ENCODE measurements at places on chromosomes 2 and 18.

- DNase-seq = no peak
These were observed 18.6 kb upstream of the KLHL30 start for GRCh38 chr2:238119756-238120462.

DNA sequence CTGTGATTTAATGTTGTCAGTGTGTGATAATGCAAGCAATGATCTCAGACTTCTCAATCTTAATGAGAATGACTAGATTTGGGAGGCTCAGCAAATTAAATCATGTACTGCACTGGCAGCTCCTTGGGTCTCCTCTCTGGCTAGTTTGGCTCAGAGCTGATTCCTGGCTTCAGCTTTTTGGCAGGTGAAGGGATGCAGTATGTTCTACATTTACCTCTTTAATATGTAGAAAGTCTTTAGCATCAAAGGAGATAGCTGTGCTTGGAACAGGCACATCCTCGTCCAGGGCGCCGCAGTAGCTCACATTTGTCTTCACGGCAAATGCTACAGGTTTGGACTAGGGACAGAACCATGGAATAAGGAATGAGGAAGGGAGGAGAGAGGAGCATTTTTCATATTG is 52.4 kb upstream of the ARL5A start:
- DNase-seq = no peak

DNA sequence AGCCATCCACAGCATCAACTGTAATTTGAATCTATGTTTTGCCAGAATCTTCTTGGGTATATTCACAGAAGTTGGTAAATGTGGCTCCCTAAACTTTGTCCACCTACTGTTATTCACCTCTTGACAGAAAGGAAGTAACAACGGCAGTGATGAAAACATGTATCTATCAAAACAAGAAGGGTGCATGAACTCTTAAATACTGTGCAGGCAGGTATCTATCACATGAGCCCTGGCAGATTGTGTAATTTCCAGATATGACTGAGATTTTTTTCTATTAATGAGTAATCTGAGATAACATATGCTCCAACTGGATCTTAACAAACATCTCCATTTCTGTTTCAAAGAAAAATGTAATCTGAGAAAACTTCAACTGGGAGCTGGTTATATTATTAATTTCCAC is 36.6 kb downstream of the SFT2D3 start:
- no peak for DNase-seq

DNA sequence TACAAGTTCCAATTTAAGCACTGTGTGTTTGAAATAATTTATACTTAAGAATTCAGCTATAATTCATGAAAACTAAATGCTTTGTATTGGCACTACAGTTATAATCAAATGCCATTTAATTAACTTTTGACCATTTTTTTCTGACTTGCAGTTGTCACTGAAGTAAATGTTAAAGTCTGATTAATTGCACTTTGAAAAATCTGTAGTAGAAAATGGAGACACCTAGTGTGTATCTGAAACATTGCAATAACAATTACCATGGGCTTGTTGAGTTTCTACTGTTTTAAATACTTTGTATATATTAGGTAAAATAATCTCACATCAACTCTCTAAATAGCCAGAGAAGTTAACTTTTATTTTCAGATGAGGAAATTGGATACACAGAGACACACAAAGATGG is 458.6 kb upstream of the FSIP2 start:
- no peak for DNase-seq

DNA sequence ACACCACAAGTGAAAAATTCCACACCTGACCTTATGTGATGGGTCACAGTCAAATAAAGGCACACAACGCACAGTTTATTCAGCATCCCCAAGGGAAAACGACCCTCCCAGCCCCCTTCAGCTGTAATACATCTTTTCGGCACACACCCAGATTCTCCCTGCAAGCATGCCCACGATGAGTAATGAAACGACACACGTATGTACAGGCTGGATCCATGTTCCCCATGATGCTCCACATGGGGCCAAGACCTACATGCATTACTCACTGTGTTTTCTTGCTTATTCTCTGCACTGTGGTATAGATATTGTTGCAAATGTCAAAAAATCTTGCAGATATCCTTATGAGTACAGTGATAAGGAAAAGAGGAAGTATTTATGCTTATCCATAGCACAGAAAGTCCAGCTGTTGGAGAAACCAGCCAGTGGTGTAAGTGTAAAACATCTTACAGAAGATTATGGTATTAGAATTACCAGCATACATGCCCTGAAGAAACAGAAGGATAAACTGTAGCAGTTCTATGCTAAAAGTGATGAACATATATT is 32.5 kb upstream of the SGPP2 start:
- DNase-seq = no peak

DNA sequence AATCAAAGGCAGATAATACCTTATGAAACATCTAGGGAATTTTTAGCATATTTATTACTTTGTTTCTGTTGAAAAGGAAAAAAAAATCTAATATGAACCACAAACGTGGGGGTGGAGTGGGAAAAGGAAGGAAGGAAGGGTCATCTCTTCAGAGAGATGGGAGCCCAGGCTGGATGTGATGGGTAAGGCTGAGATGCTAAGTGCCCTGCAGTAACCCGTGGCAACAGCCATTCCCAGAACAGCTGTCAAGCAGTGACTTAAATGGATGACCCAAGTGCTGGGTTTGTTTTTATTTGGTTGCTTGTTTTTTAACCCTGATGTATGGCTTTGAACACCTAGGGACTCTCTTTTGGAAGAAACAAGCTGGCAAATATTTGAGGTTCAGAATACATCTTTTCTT is 50.7 kb upstream of the KLF7 start:
- no peak for DNase-seq

DNA sequence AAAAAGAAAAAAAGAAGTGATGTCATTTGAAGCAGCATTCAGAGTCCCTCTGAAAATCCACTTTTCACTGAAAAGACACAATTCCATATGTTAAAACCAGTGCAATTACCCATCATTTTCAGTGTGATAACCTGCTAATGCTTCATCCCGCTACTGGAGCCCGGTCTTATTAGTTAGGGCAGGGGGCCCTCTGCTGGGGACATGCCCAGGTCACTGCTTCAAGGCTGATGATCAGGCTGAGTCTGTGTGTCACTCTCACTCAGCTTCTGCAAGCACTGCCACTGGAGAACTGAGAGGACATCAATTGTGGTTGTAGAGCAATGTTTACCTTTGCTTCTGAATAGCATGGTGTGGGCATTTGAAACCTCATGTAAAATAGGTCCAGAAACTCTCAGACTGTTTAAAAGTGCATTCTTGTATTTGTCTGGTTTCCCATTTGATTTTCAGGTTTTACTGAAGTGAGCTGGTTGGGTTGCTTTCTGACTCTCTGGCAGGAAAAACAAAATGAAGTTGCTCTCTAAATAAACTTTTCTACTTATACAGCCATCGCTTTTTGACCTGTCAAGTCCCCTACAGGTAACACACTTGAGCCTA is 49.2 kb upstream of the NXPH2 start:
- DNase-seq = peak; percentile 43

GRCh38 chr2:133674433-133675331 is 106.4 kb upstream of the NCKAP5 start:
- peak; percentile 89 for DNase-seq

- no peak for DNase-seq
These were observed 104.9 kb downstream of the VWA3B start for GRCh38 chr2:98191883-98192282.

GRCh38 chr2:60964651-60965498 is 52.6 kb upstream of the PEX13 start:
- no peak for DNase-seq

GRCh38 chr2:100422320-100423055 is 5.0 kb upstream of the CHST10 start:
- peak; percentile 59 for DNase-seq

DNA sequence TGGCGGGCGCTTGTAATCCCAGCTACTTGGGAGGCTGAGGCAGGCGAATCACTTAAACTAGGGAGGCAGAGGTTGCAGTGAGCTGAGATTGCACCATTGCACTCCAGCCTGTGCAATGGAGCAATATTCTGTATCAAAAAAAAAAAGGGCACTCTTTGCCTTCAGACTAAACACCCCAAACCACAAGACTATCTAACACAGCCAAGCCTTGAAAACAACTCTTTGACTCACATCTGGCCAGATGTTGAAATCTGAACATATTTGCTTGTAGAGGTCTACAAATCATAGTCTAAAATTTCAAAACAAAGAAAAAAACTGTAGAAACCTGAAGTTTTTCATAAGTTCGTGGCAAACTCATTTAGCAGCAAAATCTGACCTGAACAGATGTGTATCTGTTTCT is 94.9 kb downstream of the FAM161A start:
- no peak for DNase-seq

DNA sequence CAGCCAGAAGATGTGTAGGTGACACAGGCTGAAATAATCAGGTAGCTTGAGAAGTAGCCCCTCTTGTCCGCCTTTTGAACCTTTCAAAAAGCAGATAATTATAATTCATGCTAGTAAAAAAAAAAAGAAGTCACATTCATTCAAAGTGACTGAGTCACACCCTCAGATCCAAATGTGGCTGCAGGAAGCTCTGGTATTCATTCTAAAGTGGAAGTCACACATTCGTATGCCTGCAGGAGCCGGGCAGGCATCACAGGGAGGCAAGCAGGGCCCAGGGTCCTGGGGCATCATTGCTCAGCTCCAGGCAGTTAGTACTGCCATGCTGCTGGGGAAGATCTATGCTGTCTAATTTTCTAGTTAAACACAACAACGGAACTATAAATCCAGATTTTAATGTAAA is 21.7 kb upstream of the RAB11FIP5 start:
- DNase-seq = no peak

DNA sequence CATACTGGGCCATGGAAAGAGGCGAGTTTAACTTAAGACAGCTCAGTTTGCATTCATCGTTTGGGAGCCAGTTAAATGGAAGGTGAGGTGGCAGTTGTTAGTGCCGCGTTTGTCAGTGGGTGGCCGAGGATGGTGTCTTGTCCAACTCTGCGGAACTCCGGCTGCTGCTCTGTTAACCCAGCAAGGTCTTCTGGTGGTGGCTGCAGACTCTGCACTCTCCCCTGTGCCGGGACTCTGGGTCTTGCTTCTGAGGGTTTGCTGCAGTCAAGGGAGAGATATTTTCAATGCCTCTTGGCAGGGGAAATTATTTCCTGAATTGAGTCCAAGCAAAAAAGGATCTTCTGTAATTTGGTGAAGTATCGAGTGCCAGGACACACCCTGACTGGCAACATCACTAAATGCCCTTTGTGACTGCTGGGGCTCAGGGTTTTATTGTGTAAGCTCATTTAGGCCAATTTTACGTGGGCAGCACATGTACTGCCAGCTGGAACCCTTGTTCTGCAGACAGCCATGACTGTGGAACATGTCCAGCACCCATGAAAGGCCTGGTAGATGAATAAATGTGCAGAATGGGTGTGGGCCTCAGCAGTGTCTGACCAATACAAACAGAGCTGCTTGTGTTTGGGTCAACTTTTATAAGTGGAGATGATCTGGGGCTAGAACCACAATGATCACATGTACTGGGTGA is 58.1 kb downstream of the IL1R2 start:
- peak; percentile 45 for DNase-seq

DNA sequence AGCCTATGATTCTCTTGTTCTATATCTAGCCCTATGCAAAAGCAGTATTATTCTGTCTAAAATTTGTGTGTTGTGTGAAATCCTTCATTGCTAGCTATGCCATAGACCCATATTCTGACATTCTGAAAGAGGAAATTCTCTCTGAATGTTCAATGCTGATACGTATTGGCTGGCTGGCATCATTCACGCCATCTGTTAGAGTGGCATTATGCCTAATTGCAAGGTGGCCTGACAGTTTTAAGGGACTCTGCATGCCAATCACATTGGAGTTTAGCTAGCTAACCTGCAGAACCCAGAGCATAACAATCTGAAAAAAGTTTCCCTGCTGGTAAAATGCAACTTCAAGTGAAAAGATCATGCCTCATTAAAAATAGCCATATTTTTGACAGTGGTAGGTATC is 316.0 kb downstream of the SOX11 start:
- peak; percentile 14 for DNase-seq

DNA sequence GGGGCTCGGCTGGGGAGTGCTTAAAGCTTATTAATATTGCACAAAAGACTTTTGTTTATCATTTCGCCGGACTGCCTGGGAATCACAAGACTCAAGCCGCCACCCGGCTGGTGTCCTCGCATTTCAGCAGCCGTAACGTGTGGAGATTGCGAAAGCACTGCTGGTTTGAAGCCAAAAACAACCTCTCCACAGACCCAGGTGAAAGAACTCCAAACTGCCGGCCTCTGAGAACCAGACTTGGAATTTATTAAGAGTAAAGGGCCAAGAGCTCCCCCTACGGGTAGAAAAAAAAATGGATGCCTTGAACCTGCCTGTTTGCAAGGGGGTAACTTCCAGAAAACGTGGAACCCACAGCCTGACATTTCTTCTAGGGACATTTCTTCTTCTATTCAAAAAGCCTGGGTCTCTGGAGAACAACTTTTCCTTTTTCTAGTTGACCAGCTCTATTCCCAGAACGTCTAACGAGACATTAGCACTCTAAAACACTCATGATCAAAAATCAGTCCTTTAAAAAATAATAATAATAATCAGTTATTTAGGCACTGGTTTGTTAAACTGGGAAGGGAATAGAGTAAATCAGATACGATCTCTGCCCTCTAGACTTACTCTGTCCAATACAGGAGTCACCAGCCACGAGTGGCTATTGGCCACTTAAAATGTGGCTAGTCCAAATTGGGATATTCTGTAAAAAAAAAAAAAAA is 216.3 kb downstream of the C1D start:
- DNase-seq = peak; percentile 56

DNA sequence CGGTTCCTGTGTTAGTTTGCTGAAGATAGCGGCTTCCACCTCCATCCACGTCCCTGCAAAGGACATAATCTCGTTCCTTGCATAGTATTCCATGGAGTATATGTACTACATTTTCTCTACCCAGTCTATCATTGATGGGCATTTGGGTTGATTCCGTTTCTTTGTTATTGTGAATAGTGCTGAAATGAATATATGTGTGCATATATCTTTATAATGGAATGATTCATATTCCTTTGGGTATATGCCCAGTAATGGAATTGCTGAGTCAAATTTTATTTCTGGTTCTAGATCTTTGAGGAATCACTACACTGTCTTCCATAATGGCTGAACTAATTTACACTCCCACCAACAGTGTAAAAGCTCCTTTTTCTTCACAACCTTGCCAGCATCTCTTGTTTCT is 255.4 kb upstream of the CDH2 start:
- DNase-seq = no peak

GRCh38 chr2:192206399-192206798 is 11.7 kb upstream of the TMEFF2 start:
- no peak for DNase-seq

GRCh38 chr2:145744541-145745386 is 1224.8 kb upstream of the ZEB2 start:
- DNase-seq = no peak

GRCh38 chr2:219245899-219246230 is 586 bp downstream of the STK16 start:
- DNase-seq = no peak

DNA sequence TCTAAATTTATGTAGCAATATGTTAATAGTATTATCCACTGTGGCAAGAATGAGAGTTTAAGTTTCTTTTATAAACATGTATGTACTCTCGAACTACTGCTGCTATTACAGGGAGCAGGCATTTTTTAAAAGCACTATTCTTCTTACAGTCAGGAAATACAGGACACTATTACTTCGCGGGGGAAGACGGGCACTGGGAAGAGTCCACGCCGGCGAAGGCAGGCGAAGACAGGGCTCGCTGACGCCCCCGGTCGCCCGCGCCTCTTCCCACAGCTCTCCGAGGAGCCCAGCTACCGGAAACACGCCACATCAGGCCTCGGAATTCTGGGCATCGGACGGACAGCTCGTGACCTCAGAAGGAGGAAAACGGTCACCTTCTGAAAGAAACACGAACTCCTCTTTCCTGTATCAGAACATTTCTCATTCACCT is 90.2 kb downstream of the FAM161A start:
- DNase-seq = peak; percentile 86

GRCh38 chr2:45649858-45650811 is 1.3 kb upstream of the PRKCE start:
- DNase-seq = peak; percentile 46
